Muscle of back (tissue), 13 donors: ENCODE measurements at places on chromosomes 3 and 15.

DNA sequence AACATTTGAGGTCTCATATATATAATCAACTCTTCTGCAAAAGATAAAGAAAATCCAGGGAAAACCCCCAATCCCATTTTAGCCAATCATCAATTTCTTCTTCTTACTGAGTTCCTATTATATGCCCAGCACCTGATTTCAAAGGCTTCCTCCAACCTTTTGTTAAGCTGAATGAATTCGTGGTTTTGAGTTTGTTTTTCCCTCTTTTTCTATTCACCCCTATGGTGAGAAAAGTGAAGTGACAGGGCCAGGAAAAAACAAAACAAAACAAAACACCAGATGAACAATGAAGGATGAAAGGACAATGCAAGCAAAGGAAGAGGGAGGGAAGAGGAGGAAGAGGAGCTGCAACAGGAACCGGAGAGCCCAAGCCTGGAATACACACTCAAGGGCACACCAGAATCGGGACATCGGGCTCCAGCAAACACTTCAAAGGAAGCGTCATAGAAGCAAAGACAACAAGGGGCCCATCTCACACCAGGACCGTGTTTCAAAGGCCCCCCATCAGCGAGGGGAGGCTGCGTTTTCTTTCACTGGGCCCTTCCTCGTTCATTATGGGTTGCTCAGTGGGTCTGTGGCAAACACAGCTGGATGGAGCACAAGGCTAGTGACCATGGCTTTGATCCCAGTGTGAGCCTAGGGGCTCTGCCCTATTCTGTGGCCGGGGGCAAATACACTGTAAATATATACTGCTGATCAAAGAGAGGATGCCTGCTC lies 50.2 kb downstream of the VGLL4 start:
- no peak for DNase-seq

DNA sequence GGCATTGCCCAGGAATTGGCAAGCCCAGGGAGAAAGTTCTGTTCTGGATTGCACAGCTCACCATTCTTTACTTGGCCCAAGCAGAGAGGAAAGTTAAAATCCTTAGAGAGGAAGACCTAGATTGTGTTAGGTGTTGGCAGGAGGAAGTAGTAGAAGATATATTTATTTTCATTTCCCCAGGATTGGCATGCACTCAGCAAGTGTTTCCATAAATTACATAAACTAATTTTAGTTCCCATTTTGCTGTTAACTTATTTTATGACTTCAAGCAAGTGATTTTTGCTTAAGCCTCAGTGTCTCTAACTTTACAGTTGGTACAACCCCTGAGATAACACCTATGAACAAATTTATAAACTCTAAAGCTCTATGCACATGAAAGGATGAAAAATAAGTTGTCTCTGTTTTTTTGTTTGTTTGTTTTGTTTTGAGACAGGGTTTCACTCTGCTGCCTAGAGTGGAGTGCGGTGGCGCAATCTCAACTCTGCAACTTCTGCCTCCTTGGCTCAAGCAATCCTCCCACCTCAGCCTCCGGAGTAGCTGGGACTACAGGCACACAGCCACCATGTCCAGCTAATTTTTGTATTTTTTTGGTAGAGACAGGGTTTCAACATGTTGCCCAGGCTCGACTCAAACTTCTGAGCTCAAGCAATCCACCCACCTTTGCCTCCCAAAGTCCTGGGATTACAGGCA lies 31.2 kb upstream of the TOP2B start:
- DNase-seq, result no peak

- DNase-seq, result no peak
Observed at GRCh38 chr3:148694116-148694515, 3.6 kb upstream of the AGTR1 start.

DNA sequence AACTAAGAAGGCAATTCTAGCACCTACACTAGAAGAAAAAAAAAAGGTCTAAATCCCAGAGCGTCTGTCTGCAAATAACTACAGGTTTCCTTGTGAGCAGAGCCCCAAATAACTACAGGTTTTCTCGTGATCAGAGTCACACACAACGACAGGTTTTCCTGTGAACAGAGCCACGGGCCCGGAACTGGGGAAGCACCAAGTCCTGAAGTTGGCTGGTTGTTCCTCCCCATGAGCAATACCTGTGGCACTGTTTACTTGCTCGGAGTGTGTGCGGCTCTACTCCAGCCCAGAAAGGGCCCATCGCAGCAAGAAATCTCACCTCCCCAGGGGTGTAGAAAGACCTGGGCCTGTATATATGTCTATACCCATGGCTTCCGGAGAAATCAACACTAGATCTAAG lies 644 bp upstream of the MASP1 start:
- no peak for DNase-seq

DNA sequence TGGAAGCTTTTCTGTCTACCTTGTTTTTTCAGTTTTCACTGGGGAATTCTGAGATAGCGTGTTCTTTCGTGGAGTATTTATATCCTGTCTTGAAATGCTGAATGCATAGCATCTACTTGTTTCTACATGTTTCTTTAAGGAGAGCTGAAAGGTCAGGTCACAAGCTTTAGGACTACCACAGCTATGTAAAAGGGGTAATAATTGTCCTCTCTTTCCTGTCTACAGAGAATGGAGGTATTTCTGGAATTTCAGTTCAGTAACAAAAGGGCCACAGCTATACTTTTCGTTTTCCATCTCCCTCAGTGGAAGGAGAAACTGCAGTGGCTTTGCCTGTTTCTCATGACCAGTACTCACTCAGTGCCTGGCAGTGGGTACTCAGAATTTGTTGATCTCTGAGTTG lies 4.7 kb downstream of the INAFM2 start:
- no peak for DNase-seq

- DNase-seq, result no peak
Observed at GRCh38 chr15:29034593-29035335, 149.0 kb downstream of the APBA2 start.

GRCh38 chr3:152305075-152305474 lies 36.3 kb downstream of the MBNL1 start:
- no peak for DNase-seq

DNA sequence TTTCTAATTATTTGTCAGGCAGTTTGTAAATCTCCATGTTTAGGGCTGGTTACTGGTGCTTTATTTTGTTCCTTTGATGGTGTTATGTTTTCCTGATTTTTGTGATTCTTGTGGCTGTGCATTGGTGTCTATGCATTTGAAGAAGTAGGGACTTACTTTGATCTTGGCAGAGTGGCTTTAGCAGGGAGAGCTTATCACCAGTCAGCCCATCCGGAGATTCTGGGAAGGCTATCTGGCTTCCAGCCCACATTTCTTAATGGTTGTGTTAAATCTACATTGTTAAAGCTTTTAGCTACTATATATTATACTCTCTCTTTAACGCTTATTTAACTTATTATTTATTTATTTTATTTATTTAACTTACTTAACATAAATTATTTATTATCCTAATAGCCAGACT lies 35.1 kb downstream of the FBXL2 start:
- no peak for DNase-seq

DNA sequence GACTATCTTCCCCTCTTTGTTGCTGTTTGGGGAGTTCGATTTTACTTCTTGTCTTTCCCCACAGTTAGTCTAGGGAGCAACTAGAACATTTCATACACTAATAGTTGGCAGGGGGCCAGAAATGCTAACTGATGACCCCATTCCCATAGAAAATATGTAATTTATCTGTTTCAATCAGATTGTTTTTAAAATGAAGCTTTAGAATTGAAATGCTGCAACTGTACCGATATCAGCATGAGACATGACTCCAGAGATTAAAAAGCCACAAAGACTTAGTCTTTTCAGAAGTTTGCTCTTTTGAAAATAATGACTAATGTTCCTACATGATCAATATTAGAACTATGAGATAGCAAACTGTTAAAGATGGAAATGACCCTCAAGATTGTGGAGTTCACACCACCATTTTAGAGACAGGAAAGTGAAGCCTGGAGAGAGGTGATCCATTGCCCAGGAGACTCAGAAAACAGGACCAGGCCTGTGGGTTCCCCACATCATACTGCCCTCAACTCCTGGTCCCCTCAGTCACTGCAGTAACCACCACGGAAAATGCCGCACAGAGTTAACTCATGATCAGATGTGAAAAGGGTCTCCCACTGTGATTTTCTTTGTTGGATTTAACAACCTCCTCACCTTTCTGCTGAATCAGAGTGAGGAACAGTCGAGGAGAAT lies 130.3 kb downstream of the CHDH start:
- no peak for DNase-seq

DNA sequence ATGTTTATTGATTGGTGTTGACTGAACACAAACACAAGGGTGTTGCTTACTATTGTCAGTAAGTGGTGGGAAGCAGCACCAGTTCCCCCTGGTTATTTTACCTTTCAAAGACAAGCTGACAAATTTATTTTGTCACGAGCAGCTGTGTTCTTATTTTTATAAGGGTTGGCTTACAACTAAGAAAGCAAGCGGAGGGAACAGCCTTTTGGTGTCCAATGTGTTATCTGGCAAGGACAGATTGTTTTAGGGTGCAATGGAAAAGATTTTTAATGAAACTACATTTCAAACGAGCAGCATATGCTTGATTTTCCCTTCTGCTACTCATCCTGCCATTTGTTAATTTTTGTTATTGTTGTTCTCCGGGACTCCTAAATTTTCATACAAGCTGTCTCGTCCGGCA lies 920.6 kb upstream of the CFAP20DC start:
- DNase-seq, result no peak

- DNase-seq, result no peak
Observed at GRCh38 chr15:49589030-49589429, 31.6 kb downstream of the FAM227B start.

DNA sequence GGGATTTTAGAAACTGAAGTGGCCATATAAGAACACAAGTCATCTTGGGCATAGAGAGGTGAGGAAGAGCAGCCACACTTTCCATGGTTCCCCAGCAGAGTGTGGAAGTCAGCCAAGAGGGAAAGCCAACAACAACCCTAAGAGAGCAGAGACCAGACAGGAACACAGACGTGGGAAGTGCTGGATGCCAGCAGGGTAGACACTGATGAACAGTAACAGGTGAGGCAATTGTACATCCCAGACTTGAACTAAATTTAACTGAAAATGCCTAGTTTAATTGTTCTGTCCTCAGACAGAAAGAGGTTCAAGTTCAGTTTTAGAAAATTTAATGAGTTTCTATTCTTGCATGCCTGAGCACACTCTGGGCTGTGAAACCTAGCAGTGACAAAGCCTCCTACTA lies 212.1 kb downstream of the ATP8B4 start:
- DNase-seq, result no peak

DNA sequence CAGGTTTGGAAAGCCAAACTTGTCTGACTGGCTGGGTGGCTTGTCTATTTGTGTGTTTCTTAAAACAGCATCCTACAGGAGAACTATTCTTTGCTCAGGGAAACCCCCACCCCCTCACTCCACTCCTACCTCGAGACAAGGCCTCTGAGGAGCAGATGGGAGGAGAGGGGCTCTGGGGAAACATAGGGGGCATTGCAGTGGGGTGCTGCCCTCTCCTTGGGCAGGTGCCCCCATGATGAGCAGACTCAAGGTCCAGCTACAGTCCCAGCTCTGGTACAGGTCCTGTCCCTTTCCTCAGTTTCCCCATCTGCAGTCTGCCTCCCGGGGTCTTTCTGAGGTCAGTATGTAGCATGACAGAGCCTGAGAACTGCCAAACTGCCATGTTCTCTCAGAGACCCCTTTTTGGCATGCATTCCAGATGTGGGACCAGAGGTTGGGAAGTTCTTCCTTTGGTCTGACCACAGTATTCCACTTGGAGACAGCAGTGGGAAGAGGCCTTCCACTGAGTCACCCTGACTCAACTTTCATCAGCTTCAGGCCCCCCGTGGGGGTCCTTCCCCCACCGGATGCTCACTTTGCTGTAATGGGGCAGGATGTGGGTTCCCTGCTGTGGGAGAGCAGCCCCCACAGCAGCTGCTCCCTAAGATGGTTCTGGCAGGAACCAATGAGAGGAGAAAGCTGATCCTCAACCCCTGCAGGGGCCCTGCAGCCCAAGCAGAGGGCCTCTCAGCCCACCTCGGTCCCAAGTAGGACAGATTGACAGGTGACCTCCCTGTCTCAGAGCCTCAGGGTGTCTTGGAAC lies 32.3 kb upstream of the CYP11A1 start:
- no peak for DNase-seq

GRCh38 chr3:143276592-143276991 lies 157.0 kb downstream of the CHST2 start:
- DNase-seq, result no peak

- DNase-seq, result no peak
Observed at GRCh38 chr15:46251903-46252302, 617.1 kb downstream of the SQOR start.

DNA sequence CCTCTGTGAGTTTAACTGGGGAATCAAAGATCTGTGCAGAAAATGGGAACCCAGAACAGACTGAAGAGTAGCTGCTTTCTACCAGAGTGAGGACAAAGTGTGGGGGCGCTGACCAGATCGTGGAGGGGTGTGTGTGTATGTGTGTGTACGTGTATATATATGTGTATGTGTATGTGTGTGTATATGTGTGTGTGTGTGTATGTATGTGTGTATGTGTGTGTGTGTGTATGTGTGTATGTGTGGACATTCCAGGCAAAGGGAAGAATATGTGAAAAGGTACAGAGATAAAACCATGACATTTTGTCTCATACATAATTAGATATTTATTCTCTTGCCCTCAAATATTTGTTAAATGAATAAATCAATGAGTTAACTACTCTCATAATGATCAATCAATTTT lies 54.9 kb upstream of the DPPA4 start:
- DNase-seq, result no peak

GRCh38 chr3:21729331-21729730 lies 21.7 kb downstream of the ZNF385D start:
- no peak for DNase-seq

DNA sequence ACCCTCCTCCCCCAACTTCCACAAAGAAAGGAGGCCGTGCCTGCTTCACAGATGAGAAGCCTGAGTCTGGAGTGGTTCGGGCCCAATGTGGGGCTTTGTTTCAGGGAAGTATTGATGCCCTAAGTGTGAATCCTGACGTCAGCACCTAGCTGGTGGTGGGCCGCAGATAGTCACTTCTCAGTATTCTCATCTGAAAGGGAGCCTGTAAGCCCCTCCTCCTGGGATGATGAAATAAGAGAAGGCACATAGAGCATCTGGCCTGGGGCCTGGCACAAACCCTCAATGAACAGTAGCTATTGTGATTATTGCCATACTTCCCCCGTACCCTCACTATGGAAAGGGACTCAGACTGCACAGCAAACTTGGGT lies 24.8 kb downstream of the LINGO1 start:
- DNase-seq, result no peak
